ENCODE measurements at places on chromosomes 16 and 17.

GRCh38 chr17:27492470-27492869 lies 36.2 kb downstream of the KSR1 start:
- no peak for DNase-seq

DNA sequence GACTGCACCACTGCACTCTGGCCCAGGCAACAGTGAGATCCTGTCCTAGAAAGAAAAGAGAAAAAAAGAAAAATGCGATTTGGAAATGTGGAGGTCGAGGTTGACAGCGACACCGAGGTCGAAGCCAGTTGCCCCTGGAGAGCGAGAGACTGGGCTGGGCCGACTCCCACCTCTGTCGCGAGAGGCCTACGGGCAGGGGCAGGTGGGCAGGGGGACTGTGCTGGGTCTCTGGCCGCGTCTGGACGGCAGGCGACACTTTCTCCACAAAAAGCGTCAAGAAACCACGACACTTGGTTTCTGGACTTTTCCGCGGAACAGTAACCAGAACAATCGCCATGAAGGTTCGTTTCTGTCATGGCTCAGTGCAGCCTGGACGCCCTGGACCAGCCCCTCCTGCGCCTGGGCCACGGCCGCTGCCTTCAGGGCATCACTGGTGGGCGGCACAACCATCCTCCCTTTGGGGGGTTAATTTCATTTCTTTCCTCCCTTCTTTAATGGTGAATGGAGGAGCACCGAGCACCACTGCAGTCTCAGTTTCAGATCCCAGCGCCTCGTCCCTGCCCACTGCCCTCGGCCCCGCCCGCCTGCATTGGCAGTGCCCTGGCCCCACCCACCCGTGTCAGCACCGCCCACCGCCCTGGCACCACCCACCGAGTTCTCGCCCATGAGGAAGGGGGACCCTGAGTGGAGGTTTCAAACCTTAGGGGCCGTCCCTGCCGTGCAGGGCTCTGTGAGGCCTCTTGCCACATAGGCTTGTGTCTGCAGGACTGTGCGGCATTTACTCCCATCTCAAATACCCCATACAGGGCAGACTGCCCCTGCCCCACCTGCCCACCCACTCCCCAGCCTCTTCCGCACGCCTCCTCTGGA lies 18.5 kb upstream of the CDH15 start:
- no peak for DNase-seq

DNA sequence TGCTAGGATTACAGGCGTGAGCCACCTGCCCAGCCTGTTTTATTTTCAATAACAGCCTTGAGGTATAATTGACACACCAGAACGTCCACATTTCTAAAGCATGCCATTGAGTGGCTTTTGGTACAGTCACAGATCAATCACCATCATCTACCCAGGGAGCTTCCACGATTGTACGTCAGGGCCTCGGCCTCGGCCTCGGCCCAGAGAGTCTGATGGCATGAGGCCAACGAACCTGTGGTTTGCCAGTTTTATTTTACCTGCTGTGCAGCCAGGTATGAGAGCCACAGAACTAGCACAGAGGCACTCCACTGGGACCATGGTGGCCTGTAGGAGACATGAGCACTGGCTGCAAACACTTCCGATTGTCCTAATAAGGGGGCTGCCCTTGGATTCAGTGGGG lies 8.3 kb downstream of the UBALD1 start:
- no peak for DNase-seq

- DNase-seq: peak; percentile 81
Measured at GRCh38 chr16:16127469-16128116, 95.7 kb downstream of the ABCC6 start.

DNA sequence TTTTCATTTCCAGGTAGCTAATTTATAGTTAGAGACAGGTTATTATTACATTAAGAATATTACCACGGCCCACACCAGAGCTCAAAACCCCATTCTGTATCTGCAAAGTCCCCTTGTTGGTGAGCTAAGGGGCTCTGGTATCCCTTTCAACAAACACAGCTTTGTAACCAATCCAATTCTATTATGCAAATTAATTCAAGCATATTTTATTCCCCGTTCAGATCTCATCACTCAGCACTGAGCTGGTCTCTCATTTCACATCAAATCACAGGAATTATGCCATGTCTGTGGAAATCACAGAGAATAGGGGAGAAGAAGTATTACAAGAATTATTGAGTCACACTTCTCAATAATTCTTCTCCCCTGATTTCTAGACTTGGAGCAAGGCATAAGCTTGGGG lies 111.7 kb downstream of the CDH11 start:
- DNase-seq: no peak

DNA sequence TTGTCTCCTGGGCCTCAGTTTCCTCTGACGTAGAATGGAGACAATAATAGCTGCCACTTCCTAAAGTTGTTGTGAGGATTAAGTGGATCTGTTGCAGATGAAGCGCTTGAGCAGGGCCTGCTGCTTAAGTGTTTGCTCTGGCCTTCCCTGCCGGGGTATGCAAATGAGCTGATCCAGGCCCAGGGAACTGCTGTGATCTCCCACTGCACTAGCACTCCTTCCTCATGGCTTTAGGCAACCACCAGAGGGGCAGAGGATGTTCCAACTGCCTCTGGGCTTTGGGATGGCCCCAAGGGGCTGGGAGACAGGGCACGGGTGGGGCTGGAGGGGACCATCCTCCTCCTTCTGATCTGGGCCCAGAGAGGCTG lies 6.2 kb downstream of the SBK1 start:
- no peak for DNase-seq

DNA sequence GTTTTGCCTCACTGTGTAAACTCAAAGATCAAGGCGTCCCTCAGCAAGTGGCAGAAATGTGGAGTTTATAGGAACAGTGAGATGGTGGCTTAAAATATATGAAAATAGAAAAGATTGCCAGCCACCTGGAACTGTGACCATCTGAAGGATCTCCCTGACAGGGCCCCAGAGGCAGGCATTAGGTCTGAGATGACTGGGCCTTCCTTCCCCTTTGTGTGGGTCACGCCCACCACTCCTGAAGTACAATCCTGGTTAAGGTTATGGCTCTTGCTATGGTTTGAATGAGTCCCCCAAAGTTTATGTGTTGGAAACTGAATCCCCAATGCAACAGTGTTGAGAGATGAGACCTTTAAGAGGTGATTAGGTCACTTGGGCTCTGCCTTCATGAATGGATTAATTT lies 6.4 kb downstream of the ST6GALNAC2 start:
- no peak for DNase-seq

- DNase-seq: no peak
Measured at GRCh38 chr16:66946974-66947301, 11.6 kb downstream of the CES2 start.

GRCh38 chr16:1090620-1091587 lies 5.1 kb downstream of the C1QTNF8 start:
- DNase-seq: no peak

DNA sequence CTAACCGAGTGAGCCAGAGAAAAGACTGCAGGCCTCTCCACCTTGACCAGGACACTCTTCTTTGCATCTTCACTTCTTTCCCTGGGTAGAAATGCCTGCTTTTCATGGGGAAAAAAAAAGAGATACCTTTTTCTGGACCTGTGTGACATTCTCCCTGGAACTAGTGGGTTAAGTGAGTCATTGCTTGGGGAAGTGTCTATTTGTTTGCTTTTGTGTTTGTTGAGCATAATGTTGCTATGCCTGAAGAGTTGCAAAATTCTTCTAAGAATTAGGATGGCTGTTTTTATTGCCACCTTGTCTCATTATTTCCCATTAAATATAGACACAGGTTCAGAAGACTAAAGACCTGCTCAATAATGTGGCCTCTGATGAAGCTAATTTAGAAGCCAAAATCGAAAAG lies 18.8 kb downstream of the CLUAP1 start:
- no peak for DNase-seq

- DNase-seq: no peak
Measured at GRCh38 chr16:16133943-16134604, 89.2 kb downstream of the ABCC6 start.

- DNase-seq: no peak
Measured at GRCh38 chr16:88870608-88871348, 4.3 kb upstream of the PABPN1L start.

GRCh38 chr17:1730326-1731193 lies 6.1 kb downstream of the WDR81 start:
- DNase-seq: peak; percentile 81

DNA sequence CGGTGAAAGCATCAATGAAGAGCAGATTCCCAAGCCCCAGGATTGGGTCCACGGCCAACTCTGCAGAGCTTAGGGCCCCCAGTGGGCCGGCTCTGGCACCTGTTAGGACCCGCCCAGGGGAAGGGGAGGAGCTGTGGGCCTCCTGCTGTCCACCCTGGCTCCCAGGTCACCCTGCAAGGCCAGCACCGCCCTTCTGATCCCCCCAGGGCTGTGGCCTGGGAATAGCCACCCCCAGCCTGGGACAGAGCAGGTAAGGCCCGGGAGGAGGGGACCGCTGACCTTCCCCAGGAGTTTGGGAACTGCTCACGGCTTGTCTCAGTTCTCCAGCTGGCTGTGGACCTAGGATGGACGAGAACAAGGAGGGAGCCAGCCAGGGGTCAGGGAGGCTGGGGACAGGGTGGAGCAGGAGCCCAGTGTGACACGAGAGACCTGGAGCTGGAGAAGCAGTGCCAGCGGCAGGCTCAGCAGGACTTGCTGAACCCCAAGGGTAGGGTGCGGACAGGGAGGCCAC lies 39.3 kb upstream of the SLC38A10 start:
- DNase-seq: peak; percentile 65

DNA sequence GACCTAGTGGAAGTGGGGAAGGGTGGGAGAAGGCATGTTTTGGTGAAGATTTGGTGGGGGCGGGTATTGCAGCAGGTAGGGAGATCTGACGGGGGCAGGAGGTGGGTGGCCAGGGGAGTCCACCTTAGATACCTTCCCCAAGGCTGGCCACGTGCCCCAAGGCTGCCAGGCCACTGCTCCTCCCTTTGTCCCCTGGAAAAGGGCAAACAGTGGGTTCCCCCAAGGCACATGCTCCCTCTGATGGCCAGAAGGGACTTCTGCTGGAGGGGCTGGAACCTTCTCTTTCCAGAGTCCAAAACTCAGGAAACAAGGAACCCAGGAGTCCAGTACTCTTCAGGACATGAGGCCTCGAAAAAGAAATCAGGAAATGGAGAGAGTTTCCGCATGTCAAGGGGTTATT lies 6.2 kb upstream of the PSMD3 start:
- no peak for DNase-seq

DNA sequence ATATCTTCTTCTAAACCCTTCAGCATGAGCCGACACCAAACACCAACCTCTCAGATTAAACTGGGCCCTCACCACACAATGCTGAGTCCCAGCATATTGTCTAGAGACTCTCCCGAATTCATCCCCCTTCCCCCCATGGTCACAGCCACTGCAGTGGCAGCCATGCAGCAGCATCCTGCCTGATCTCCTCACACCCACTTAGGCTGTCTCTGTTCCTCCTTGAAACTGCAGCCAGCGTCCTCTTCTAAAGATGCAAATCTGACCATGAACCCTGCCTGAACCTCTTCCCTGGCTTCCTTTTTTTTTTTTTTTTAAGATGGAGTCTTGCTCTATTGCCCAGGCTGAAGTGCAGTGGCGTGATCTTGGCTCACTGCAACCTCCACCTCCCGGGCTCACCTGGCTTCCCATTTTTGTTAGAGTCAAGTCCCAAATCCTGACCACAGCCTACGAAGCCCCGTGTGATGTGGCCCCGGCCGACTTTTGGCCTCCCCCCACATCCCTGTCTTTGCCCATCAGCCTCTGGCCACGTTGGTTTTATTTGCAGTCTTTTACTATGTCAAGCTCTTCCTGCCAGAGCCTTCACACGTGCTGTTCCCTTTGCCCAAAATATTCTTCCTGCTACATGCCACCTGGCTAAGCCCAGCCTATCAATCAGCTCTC lies 2.8 kb downstream of the FA2H start:
- no peak for DNase-seq

- DNase-seq: no peak
Measured at GRCh38 chr16:2949705-2950352, 14.2 kb upstream of the KREMEN2 start.

GRCh38 chr17:8254881-8255280 lies 5.8 kb downstream of the PFAS start:
- no peak for DNase-seq

GRCh38 chr16:71359431-71359830 lies 908 bp downstream of the CALB2 start:
- DNase-seq: no peak

GRCh38 chr16:10921536-10922327 lies 20.5 kb downstream of the DEXI start:
- no peak for DNase-seq

GRCh38 chr16:18839555-18839954 lies 38.2 kb upstream of the ARL6IP1 start:
- no peak for DNase-seq

DNA sequence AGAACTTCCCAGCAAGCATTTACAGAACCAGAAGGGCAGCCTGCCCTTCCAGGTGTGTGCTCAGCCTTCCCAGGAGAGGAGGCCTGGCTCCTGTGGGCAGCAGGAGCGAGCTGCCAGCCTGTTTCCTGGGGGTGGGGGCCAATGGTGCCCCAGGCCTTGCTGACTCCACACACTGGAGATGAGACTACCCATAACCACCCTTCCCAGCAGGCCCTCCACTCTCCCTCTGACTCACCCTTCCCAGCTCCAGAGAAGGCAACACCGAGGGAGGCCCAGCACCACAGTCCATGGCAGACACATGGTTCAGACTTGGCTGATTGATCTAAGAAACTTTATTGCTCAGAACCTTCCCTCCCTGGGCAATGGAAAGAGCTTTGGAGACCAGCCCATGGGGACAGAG lies 1.8 kb upstream of the PRSS53 start:
- DNase-seq: no peak

DNA sequence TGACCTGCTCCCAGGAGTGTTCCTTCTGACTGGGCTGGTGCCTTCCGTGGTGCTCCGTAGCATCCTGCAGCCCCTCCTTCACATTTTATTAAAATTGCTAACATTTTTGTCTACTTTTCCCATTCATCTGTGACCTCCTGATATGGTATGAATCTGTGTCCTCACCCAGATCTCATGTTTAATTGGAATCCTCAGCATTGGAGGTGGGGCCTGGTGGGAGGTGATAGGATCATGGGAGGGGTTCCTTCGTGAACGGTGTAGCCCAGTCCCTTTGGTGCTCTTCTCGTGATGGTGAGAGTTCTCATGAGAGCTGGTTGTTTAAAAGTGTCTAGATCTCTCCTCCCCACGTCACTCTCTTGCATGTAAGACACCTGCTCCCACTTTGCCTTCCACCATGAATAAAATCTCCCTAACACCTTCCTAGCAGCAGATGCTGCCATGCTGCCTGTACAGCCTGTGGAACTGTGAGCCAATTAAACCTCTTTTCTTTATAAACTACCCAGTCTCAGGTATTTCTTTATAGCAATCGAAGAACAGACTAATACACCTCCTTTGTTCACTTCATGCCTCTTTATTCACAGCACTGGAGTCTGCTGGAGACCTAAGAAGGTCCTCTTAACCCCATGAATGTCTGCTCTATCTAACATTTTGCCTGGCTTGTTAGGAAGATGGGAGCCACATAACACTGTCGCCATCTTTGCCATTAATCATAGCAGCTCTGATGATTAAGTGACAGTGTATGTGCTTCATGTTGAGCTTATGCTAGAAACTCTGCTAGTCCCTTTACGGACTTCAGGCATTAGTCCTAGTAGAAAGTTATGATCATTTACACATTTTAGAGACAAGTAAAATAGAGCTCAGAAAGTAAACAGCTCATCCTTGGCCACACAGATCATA lies 377.7 kb upstream of the MAF start:
- no peak for DNase-seq
